CD4-positive, CD25-positive, alpha-beta regulatory T cell (primary cell): ENCODE measurements at places on chromosomes 5 and 9. TPM values are rescaled to one million over a fixed set of nuclear protein-coding genes. Genes with fewer than 3 reads are reported as not detected.

The TAS2R1 gene
- not detected for polyA plus RNA-seq

The FUBP3 gene
- 24.6 TPM for polyA plus RNA-seq

The TEK gene
- polyA plus RNA-seq = not detected

The PCDHGB5 gene
- polyA plus RNA-seq = not detected

The TIFAB gene
- polyA plus RNA-seq = not detected

The CD274 gene
- polyA plus RNA-seq = 1.6 TPM

The PCDHAC1 gene
- not detected for polyA plus RNA-seq

The ARHGEF39 gene
- 0.44 TPM for polyA plus RNA-seq

The DMRT3 gene
- not detected for polyA plus RNA-seq

The CNTLN gene
- polyA plus RNA-seq = 0.09 TPM

The OTP gene
- not detected for polyA plus RNA-seq

The LCNL1 gene
- not detected for polyA plus RNA-seq

The FNBP1 gene
- 207 TPM for polyA plus RNA-seq

The CARD6 gene
- polyA plus RNA-seq = 5.6 TPM

The PCDHB14 gene
- polyA plus RNA-seq = not detected

The FOXD1 gene
- not detected for polyA plus RNA-seq

The PLK2 gene
- polyA plus RNA-seq = not detected

The ADAMTS6 gene
- not detected for polyA plus RNA-seq

The N4BP3 gene
- 0.35 TPM for polyA plus RNA-seq

The GLDC gene
- polyA plus RNA-seq = 0.38 TPM

The OBP2A gene
- polyA plus RNA-seq = not detected

The BAAT gene
- polyA plus RNA-seq = 0.09 TPM

The TYRP1 gene
- polyA plus RNA-seq = not detected

The BNC2 gene
- not detected for polyA plus RNA-seq

The GABRA1 gene
- not detected for polyA plus RNA-seq

The ANAPC2 gene
- 8.7 TPM for polyA plus RNA-seq

The LIFR gene
- polyA plus RNA-seq = not detected

The PTGS1 gene
- polyA plus RNA-seq = 0.39 TPM

The PROB1 gene
- 0.86 TPM for polyA plus RNA-seq

The EQTN gene
- polyA plus RNA-seq = not detected

The FAXDC2 gene
- not detected for polyA plus RNA-seq
